ENCODE measurements at places on chromosomes 2 and 18. TPM values are rescaled to one million over a fixed set of nuclear protein-coding genes. Genes with fewer than 3 reads are reported as not detected.

SKA1 gene
- total RNA-seq = 17.1 TPM

ABCB11 gene
- not detected for total RNA-seq

POMC gene
- total RNA-seq = not detected

GALM gene
- total RNA-seq = 18.5 TPM

EMILIN2 gene
- 12.3 TPM for total RNA-seq

COL6A3 gene
- 0.10 TPM for total RNA-seq

RNU2-63P gene
- total RNA-seq = not detected

SIX3 gene
- total RNA-seq = 0.57 TPM

MROH2A gene
- total RNA-seq = 0.10 TPM

TCF23 gene
- not detected for total RNA-seq

TLX2 gene
- 0.14 TPM for total RNA-seq

STARD6 gene
- not detected for total RNA-seq

TRMT61B gene
- total RNA-seq = 18.8 TPM

OR6B2 gene
- total RNA-seq = not detected

ANKRD62 gene
- total RNA-seq = not detected

DSG1 gene
- not detected for total RNA-seq

ZNF396 gene
- 0.69 TPM for total RNA-seq

METTL4 gene
- total RNA-seq = 6.3 TPM

DCC gene
- not detected for total RNA-seq

FIGN gene
- total RNA-seq = 2.1 TPM

PRKD3 gene
- 12.6 TPM for total RNA-seq

SERPINB4 gene
- total RNA-seq = 0.17 TPM

SOX11 gene
- not detected for total RNA-seq

VRK2 gene
- total RNA-seq = 36.0 TPM

HNMT gene
- total RNA-seq = 0.68 TPM

KLHL30 gene
- 0.06 TPM for total RNA-seq

RHOB gene
- total RNA-seq = 166 TPM

MAPK4 gene
- 0.16 TPM for total RNA-seq

CCDC150 gene
- total RNA-seq = 5.2 TPM

MAB21L4 gene
- not detected for total RNA-seq

KCNE4 gene
- total RNA-seq = 0.93 TPM

ZC3H6 gene
- 0.36 TPM for total RNA-seq

UXS1 gene
- 53.5 TPM for total RNA-seq

TXNDC2 gene
- total RNA-seq = 0.21 TPM

Data from A549 treated with CpdA at 1 μM for 4 hours (cell line).